ENCODE measurements at places on chromosomes 7 and 10.
A peak's percentile ranks its signal among the peaks of the same experiment; 100 is the strongest.

DNA sequence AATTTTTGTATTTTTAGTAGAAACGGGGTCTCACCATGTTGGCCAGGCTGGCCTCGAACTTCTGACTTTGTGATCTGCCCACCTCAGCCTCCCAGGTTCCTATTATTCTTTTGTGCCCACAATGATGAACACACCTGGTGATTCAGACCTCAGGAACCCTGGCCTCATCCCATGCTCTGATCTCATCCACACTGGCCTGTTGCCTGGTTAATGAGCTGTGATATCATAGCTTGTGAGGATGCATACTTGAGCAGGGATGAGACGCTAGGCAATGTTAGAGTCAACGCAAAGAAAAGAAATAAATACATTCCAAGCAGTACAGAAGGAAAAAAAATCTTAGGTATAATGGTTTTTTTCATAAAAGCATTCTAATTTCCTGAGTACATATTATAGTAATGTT lies 82.4 kb upstream of the RNF32 start:
- no peak for DNase-seq

DNA sequence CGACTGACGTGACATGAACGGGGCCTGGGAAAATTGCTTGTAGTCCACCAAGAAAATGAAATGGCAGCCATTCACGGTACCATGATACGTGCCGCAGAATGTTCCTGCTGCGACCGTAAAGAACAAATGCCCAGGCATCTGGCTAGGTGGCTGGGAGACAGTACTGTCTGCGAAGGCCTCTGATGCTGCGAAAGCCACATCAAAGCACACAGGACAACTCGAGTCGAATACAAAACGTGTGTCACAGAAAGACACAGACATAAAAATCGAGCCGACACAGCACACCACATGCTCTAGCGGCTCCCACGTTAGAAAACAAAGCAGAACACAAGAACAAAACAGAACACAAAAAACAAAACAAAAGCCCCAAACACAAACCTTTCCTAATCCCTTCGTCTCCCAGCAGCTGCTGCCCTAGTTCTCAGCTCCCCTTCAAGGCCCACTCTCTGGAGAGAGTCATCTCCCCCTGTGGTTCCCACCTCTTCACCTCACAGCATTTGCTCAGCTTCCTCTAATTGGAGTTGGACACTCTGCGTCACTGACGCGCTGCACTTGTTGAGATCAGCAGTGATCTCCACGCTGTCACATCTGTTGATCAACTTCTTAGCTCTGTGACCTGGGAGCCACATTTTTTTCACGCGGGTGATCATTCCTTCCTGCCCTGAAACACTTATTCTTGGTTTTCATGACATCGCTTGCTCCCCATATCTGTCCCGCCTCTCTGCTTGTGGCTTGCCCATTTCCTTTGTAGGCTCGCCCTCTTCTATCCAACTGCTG lies 112.2 kb downstream of the CLEC2L start:
- no peak for DNase-seq

GRCh38 chr10:74821501-74821900 lies 4.9 kb upstream of the KAT6B start:
- DNase-seq: peak; percentile 83

GRCh38 chr7:24842029-24842428 lies 84.8 kb upstream of the GSDME start:
- DNase-seq: no peak

DNA sequence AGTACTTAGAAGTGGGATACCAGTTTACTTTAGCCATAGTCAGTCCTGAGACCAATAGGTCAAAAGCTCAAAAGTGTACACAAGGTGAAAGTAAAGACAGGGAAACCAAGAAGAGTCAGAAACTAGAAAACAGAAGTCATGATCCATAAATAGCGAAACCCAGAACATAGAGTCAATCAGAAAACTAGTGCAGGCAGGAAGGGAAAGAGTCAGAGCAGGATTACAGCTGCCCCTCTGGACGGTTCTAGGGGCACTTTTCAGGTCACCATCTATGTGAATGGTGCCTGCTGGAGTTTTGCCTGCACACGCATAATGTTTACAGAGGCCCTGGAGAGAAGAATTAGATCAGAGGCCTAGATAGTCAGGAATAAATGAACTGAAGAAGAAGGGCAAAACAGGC lies 22.4 kb upstream of the DMTF1 start:
- DNase-seq: no peak

DNA sequence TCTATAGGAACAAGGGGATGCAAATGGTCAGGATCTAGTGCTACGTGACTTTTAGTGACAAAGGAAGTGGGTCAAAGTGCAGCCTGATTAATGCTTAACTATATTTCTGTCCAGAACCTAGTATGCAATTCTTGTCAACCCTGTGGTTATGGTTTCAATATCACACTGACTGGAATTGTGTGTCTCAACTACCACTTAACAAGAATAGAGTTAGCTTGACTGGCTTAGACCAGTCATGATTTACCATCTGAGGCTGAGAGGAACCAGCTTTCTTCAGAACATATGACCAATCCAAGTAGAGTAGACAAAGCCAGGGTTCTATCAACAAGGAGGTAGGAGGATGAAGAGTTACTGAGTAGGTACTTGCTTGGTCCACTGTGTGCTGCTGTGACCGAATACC lies 54.4 kb downstream of the MYPN start:
- no peak for DNase-seq

GRCh38 chr7:44980393-44981034 lies 1.7 kb upstream of the MYO1G start:
- DNase-seq: no peak

- no peak for DNase-seq
These were observed 22.4 kb downstream of the RHOBTB1 start for GRCh38 chr10:60921633-60922032.

GRCh38 chr10:58467931-58468635 lies 44.6 kb upstream of the BICC1 start:
- no peak for DNase-seq
